ENCODE measurements at places on chromosomes 13 and 19.

GRCh38 chr19:14804765-14805164, 26.4 kb upstream of the ADGRE2 start:
- DNase-seq, result no peak

GRCh38 chr19:1027650-1028061, 1.2 kb downstream of the CNN2 start:
- DNase-seq, result no peak

DNA sequence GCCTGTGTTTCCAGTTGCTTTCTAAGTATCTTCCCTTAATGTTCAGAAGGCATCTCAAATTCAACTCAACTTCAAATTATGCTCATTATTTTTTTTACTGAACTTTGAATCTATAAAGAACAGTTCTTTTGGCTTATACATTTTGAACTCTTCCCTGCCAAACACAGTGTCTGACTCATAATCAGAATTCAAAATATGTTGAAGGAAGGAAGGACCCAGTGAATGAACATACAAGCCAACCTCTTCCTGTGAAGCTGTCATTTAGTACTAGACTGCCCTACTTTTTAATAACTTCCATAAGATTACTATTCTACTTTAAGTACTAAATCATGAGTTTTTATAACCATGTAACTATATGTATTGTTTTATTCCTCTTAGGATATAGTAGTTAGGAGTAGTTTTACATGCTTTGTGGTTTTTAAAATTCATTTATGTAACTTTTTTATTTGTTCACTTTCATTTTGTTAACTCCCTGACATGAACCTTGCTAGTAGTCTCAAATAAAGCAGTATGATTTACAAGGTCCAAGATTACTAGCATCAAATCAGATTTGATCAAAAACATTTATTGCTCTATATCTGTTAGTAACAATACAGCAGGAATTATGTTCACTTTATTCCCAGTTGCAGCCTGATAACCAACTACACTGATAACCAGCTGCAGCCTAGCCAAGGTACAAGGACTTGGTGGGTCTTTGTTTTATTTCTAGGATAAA, 6.4 kb downstream of the NUDT15 start:
- DNase-seq, result no peak

DNA sequence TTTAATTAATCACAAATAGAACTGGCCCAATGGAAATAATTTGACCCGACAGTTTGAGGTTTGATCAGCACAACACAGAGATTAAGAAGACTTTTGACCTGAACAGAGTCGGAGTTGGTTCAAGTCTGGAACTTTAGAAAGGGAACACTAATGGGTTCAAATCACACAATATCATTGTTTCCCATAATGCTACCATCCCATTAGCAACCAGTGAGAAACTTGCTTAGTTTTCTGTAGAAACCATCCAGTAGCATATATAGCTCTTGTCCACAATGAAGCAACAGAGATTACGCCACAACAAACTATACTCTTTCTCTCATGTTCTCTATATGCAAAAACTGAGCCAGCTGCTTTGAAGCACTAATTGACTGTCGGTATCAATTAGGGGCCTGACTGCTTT, 376.9 kb upstream of the SPRY2 start:
- peak; percentile 58 for DNase-seq

- no peak for DNase-seq
Observed at GRCh38 chr19:34186205-34186604, 13.9 kb downstream of the LSM14A start.

- no peak for DNase-seq
Observed at GRCh38 chr19:23415561-23416191, 20.4 kb upstream of the ZNF91 start.

DNA sequence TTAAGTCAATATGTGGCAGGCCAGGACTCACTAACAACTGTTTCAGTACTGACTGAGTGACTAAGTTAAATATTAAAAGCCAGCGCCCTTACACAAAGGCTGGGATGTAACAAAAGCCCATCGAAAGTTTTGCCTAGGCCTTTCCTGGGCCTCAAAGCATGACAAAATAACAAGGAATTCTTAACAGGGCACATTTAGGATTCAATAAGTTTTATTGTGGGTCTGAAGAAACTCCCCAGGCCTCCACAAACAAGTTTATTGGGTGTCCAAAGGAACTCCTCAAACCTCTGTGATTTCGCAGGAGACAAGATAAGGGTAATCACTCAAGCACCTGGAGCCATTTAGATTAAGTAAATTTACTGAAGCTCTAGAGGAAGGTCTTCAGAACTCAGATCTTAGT, 130.7 kb upstream of the SGCG start:
- DNase-seq, result no peak

DNA sequence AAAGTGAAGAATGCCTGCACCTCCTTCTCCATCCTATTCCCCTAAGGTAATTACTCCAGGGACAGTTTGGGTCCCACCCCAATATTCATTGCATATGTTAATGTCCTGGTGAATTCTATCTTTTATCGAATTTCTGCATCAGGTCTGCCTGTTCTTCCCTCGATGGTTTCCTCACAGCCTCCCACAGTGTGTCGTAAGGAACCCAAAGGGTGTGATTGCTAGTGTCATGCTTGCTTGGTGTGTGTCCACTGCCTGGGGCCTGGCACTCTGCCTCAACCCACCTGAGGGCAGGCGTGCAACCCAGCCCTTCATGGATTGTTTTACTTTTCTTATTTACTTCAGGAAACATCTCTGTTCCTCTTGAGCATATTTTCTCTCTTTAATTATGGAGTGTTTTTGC, 60.2 kb upstream of the CYSLTR2 start:
- no peak for DNase-seq

DNA sequence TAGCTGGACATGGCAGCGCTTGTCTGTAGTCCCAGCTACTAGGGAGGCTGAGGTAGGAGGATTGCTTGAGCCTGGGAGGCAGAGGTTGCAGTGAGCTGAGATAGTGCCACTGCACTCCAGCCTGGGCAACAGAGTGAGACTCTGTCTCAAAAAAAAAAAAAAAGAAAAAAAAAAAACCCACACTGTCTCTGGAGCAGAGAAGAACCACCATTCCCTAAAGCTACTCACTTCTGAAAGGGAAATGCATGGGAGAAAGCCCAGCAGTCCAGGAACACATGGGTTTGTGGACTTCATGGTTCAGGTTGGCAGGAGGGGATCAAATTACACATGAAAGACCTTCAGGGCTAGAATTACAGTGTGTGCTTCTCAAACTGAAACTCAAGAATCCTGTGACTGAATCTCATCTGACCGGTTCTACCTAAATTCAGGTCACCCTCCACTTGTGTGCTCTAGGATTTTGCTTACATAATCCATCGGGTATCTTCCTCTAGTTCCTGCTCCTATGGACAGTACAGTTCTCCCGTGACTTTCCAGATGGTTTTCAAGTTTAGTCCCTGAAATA, 30.2 kb upstream of the CPB2 start:
- no peak for DNase-seq

- no peak for DNase-seq
Observed at GRCh38 chr13:34162544-34162933, 344.6 kb downstream of the RFC3 start.

GRCh38 chr19:11692127-11692790, 46.5 kb downstream of the ZNF823 start:
- no peak for DNase-seq
